AG04450 (cell line): ENCODE measurements at places on chromosomes 11 and 22. TPM values are rescaled to one million over a fixed set of nuclear protein-coding genes. Genes with fewer than 3 reads are reported as not detected.

DNA sequence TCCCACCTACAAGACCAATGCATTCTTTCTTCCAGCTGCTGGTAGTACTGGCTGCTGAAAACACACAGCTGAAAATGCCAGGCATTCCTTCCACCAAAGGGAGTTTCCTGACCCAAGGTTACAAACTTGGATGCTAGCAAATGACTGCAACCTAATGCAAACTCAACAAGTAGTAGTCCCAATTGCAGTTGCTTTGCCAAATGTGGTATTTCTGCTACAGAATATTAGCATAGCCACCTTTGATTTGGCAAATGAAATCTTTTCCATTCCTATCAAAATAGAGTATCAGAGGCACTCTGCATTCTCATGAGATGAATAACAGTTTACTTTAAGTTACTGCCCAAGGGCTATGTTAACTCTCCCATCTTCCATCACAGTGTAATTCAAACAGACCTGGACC is 172.0 kb upstream of the ARHGAP42 start:
- peak; percentile 7 for DNase-seq

The DEUP1 gene
- polyA plus RNA-seq = not detected in 2 replicates

The UFD1 gene
- 87.3 and 104 TPM in 2 replicates for polyA plus RNA-seq

The OR8G1 gene
- not detected in 2 replicates for polyA plus RNA-seq

The KDM4E gene
- not detected in 2 replicates for polyA plus RNA-seq
